ENCODE measurements at places on chromosomes 1 and 21. TPM values are rescaled to one million over a fixed set of nuclear protein-coding genes. Genes with fewer than 3 reads are reported as not detected.

GRCh38 chr21:36575306-36575705, 95.4 kb upstream of the CLDN14 start:
- no peaks in the 10 kb centered on the region for H3K36me3 ChIP-seq
- H3K27me3 ChIP-seq, result peaks cover 1% of the 10 kb centered on the region
- H3K4me3 ChIP-seq, result no peak overlapping the region
- DNase-seq, result no peak
- peaks cover 6% of the 10 kb centered on the region for H3K4me1 ChIP-seq

- peak; percentile 1 for DNase-seq
- no peaks in the 10 kb centered on the region for H3K27me3 ChIP-seq
- peak overlapping the region; percentile 82 for H3K27ac ChIP-seq
- peaks cover 29% of the 10 kb centered on the region for H3K36me3 ChIP-seq
- H3K4me3 ChIP-seq, result peak overlapping the region; percentile 46
- H3K4me1 ChIP-seq, result peaks cover 33% of the 10 kb centered on the region
These were observed 15.5 kb downstream of the LYPLAL1 start for GRCh38 chr1:219189021-219189824.

- H3K36me3 ChIP-seq, result peaks cover 14% of the 10 kb centered on the region
- DNase-seq, result no peak
- H3K4me3 ChIP-seq, result no peak overlapping the region
These were observed 136.7 kb upstream of the RAVER2 start for GRCh38 chr1:64608005-64608650.

DNA sequence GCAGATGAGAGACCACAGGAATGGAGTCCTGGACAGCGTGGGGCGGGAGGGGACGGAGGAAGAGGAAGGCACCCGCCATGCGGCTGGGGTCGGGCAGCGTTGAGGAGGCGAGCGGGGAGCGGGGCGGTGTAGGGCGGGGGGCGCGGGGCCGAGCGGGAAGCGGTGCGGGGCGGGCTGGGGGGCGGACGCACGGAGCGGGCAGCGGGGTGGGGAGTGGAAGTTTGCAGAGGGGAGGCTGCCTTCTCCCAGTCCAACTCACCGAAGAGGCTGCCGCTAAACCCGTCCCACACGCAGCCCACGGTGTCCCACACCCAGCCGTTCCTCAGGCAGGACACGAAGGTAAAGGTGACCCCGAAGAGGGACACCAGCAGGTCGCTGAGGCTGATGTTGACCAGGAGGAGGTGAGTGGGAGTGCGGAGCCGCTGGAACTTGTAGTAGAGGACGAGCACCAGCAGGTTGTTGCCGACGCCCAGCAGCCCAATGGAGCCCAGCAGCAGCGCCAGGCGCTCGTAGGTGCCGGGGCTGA, 483 bp downstream of the CHML start:
- peaks cover 50% of the 10 kb centered on the region for H3K4me1 ChIP-seq
- peaks cover 32% of the 10 kb centered on the region for H3K36me3 ChIP-seq
- H3K4me3 ChIP-seq, result peak overlapping the region; percentile 91
- DNase-seq, result peak; percentile 52

GRCh38 chr1:200896531-200897196, 2.0 kb downstream of the INAVA start:
- no peak overlapping the region for H3K27ac ChIP-seq
- H3K36me3 ChIP-seq, result no peaks in the 10 kb centered on the region
- no peak for DNase-seq
- peaks cover 6% of the 10 kb centered on the region for H3K4me1 ChIP-seq
- peaks cover 29% of the 10 kb centered on the region for H3K27me3 ChIP-seq

- no peak overlapping the region for H3K4me3 ChIP-seq
- no peaks in the 10 kb centered on the region for H3K36me3 ChIP-seq
- peaks cover 5% of the 10 kb centered on the region for H3K27me3 ChIP-seq
- peaks cover 11% of the 10 kb centered on the region for H3K4me1 ChIP-seq
These were observed 11.5 kb upstream of the HCRTR1 start for GRCh38 chr1:31605908-31606427.

DNA sequence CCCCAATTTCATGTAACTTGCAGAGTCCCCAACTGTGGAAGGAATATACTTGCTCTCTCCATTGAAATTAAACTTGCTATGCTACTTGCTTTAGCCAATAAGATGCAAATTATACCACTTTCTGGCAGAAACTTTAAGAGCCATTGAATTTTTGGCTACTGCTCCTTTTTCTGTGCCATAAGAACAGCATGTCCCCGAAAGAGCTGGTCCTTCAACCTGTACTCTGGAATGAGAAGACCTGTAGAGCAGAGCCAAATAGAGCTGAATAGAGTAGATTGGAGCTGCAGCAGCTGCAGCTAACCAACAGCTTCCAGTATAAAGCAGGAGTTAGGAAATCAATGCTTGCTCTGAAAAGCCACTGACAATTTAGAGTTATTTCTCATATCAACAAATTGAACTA, 472.3 kb upstream of the B3GALT2 start:
- no peaks in the 10 kb centered on the region for H3K4me1 ChIP-seq
- no peak overlapping the region for H3K4me3 ChIP-seq
- no peaks in the 10 kb centered on the region for H3K36me3 ChIP-seq
- H3K27ac ChIP-seq, result no peak overlapping the region
- H3K27me3 ChIP-seq, result no peaks in the 10 kb centered on the region

DNA sequence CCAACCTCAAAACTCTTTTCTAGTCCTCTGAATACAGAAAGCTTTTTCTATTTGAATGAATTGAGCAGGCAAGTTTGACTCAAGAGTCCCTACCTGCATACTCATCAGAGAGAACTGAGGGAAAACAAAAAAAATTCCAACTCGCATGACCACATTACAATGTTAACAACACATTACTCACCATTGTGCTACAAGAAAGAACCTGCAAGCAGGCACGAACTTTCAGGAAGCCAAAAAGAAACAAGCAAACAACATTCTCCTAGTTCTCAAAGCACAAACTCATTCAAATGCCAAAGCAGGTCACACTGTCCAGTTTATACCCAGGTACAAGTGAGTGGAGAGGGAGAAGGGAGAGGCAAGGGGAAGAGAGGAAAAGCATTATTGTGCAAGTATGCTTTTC, 14.6 kb downstream of the OTUD7B start:
- no peaks in the 10 kb centered on the region for H3K27me3 ChIP-seq
- H3K4me3 ChIP-seq, result peak overlapping the region; percentile 7
- H3K36me3 ChIP-seq, result peaks cover 27% of the 10 kb centered on the region
- H3K4me1 ChIP-seq, result peaks cover 60% of the 10 kb centered on the region
- peak; percentile 18 for DNase-seq
- peak overlapping the region; percentile 70 for H3K27ac ChIP-seq

DNA sequence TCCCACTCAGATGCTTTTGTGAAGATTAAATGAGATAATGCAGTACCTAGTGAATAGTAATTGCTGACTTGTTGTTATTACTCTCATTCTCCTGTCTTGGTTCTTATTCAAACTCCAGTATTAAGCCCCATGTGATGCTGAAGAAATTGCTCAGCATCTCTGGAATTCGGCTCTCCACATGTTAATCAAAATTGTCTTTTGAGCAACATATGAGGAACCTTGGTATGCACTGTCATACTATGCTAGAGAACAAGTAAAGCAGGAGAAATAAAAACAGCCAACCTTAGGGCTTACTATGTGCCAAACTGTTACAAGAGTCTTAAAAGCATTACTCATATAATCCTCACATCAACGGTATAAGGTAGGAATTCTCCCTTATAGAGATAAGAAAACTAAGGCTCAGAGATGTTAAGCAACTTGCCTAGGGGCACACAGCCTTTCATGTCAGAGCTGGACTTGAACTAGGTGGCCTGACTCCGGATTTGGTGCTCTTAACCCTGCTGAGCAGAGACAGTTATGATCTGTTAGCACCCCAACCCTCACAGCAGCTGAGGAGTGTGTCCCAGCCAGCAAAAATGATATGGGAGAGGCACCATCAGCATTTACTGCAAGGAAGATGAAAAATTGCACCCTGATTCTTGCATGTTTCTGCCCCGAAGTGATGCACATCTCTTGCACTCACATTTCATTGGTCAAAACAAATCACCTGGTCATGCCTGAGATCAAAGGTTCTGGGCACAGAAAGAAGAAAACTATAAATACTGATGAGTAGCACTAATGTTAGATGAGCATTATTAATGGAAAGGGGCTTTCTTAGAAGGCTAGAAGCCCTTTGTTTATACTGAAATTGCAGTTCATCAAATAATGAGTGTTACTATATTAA, 102.3 kb downstream of the OMA1 start:
- H3K4me3 ChIP-seq, result no peak overlapping the region
- no peaks in the 10 kb centered on the region for H3K36me3 ChIP-seq
- no peak for DNase-seq
- H3K4me1 ChIP-seq, result no peaks in the 10 kb centered on the region
- H3K27ac ChIP-seq, result no peak overlapping the region

DNA sequence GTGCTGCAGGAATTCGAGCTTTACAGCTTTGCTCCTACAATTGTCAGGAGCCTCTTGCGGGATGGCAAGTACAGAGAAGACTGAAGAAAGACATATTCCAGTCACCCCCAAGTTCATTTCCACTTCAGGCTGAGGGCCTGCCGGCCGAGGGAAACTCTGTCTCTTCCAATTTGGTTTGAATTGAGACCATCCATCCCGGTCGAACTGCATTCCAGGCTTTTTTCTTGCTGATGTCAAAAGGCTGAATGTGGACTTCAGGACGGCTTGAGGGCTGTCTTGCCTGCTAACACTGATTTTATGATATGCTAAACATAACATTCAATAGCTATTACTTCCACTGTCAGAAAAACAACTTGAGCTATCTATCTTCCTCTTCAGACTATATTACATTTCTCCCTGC, 79.8 kb upstream of the PLXNA2 start:
- H3K36me3 ChIP-seq, result no peaks in the 10 kb centered on the region
- DNase-seq, result no peak
- H3K4me1 ChIP-seq, result no peaks in the 10 kb centered on the region
- peaks cover 9% of the 10 kb centered on the region for H3K27me3 ChIP-seq
- H3K4me3 ChIP-seq, result no peak overlapping the region

GRCh38 chr1:22817462-22817861, 106.8 kb downstream of the EPHB2 start:
- H3K4me3 ChIP-seq, result no peak overlapping the region
- H3K4me1 ChIP-seq, result no peaks in the 10 kb centered on the region
- no peaks in the 10 kb centered on the region for H3K36me3 ChIP-seq
- DNase-seq, result no peak
- H3K27ac ChIP-seq, result no peak overlapping the region

GRCh38 chr1:220123889-220124288, 30.0 kb downstream of the IARS2 start:
- H3K36me3 ChIP-seq, result peaks cover 29% of the 10 kb centered on the region
- no peak overlapping the region for H3K27ac ChIP-seq
- no peak overlapping the region for H3K4me3 ChIP-seq
- peaks cover 11% of the 10 kb centered on the region for H3K4me1 ChIP-seq
- peak; percentile 48 for DNase-seq

DNA sequence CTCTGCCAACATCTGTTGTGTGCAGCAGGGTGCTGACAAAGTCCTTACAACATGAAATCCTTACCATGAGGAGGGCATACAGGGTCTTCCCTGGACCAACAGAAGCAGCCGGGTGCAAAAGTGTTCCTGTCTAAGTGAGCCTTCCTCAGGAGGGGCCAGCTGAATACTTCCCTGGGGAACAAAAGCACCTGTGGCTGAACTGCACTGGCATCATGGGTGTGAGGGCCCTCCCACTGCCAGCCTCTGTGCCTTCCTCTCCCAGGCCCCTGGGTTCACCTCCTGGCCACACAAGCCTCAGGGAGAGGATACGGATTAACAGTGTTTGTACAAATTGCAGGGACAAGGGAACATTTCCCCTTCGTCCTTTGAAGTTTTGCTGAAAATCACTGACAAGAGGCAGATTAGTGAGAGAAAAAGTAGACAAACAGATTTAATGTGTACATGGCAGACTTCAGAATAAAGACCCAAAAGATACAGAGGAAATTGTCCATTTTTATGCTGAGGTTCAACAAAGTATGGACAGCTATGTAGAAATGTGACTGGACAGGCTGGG, 91.0 kb upstream of the PPM1J start:
- DNase-seq, result no peak
- H3K4me3 ChIP-seq, result no peak overlapping the region
- H3K36me3 ChIP-seq, result no peaks in the 10 kb centered on the region
- H3K27ac ChIP-seq, result no peak overlapping the region
- no peaks in the 10 kb centered on the region for H3K4me1 ChIP-seq

DNA sequence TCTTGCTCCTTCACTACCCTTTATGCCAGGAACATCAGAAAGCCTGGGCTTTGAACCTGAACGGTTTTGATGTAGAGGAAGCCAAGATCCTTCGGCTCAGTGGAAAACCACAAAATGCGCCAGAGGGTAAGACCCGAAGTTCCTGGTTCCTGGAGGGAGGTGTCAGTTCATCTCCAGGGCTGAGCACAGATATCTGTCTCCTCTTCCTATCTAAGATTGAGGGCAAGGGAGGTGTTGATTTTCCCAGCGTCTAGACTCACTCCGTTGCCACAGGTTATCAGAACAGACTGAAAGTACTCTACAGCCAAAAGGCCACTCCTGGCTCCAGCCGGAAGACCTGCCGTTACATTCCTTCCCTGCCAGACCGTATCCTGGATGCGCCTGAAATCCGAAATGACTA, 915 bp downstream of the CDC20 start:
- H3K4me1 ChIP-seq, result peaks cover 32% of the 10 kb centered on the region
- H3K27me3 ChIP-seq, result no peaks in the 10 kb centered on the region
- peak overlapping the region; percentile 71 for H3K27ac ChIP-seq
- H3K36me3 ChIP-seq, result peaks cover 53% of the 10 kb centered on the region
- DNase-seq, result no peak

GRCh38 chr1:18032172-18032859, 75.3 kb upstream of the IGSF21 start:
- no peak for DNase-seq
- no peaks in the 10 kb centered on the region for H3K4me1 ChIP-seq
- no peak overlapping the region for H3K27ac ChIP-seq
- no peaks in the 10 kb centered on the region for H3K36me3 ChIP-seq

DNA sequence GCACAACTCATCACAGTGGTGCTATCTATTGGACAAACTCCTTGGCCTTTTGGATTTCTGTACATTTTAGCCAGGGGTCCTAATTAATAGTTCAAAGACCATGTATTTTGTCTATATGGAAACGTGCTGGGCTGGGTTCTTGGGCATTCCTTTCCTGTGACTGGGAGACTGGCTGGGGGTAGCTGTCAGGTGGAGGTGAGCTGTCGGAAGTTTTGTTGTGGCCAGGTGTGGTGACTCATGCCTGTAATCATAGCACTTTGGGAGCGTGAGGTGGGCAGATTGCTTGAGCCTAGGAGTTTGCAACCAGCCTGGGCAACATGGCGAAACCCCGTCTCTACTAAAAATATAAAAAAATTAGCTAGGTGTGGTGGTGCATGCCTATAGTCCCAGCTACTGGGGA, 392.4 kb downstream of the RPS6KC1 start:
- H3K27me3 ChIP-seq, result peaks cover 8% of the 10 kb centered on the region
- no peak overlapping the region for H3K4me3 ChIP-seq
- H3K36me3 ChIP-seq, result no peaks in the 10 kb centered on the region
- no peaks in the 10 kb centered on the region for H3K4me1 ChIP-seq

GRCh38 chr1:235607284-235607683, 42.3 kb downstream of the GNG4 start:
- H3K36me3 ChIP-seq, result no peaks in the 10 kb centered on the region
- no peak for DNase-seq
- H3K27me3 ChIP-seq, result no peaks in the 10 kb centered on the region
- no peak overlapping the region for H3K27ac ChIP-seq
- H3K4me3 ChIP-seq, result no peak overlapping the region

Gene KRTAP7-1
- not detected for total RNA-seq

Gene HLX
- total RNA-seq, result not detected

Gene GPR37L1
- total RNA-seq, result not detected

Gene GIPC2
- 0.41 TPM for total RNA-seq

Gene LCE2B
- total RNA-seq, result not detected

Gene CSF3R
- total RNA-seq, result not detected

Gene DCDC2B
- not detected for total RNA-seq

Gene CELA3B
- total RNA-seq, result not detected

Gene PALMD
- total RNA-seq, result not detected

Gene LMO4
- total RNA-seq, result 36.8 TPM

Gene OSCP1
- total RNA-seq, result 1.2 TPM

Gene PHGDH
- total RNA-seq, result 307 TPM

Gene RCOR3
- total RNA-seq, result 30.7 TPM
